ENCODE measurements at places on chromosomes 2 and 18.
A peak's percentile ranks its signal among the peaks of the same experiment; 100 is the strongest.

GRCh38 chr2:241108271-241109209 lies 6.5 kb upstream of the MTERF4 start:
- DNase-seq: no peak

DNA sequence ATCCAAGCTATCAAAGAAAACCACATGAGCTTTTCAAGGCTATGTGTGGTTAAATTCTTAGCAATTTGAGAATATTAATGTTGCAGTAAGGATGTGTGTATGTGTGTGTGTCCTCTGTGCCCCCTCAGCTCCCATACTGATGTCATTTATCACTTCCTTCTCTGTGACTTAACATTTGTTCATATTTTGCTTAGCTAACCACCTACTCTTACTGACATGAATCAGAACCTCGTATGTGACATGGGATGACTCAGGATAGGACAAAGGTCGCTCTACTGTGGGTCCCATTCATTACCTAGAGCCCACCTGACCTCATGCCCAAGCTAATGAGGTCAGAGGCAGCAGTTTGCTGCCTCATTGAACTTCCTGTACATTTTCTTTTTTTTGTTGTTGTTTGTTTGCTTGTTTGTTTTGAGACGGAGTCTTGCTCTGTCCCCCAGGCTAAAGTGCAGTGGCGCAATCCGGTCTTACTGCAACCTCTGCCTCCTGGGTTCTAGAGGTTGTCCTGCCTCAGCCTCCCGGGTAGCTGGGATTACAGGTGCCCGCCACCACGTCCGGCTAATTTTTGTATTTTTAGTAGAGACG lies 36.3 kb downstream of the MOGAT1 start:
- DNase-seq: no peak

- DNase-seq: no peak
Observed at GRCh38 chr2:219104107-219105035, 43.6 kb upstream of the IHH start.

- no peak for DNase-seq
Observed at GRCh38 chr2:173990970-173991819, 26.0 kb upstream of the SP3 start.

GRCh38 chr2:189874586-189875320 lies 90.5 kb downstream of the PMS1 start:
- no peak for DNase-seq

GRCh38 chr2:96507957-96508520 lies 2.9 kb upstream of the NEURL3 start:
- peak; percentile 92 for DNase-seq

DNA sequence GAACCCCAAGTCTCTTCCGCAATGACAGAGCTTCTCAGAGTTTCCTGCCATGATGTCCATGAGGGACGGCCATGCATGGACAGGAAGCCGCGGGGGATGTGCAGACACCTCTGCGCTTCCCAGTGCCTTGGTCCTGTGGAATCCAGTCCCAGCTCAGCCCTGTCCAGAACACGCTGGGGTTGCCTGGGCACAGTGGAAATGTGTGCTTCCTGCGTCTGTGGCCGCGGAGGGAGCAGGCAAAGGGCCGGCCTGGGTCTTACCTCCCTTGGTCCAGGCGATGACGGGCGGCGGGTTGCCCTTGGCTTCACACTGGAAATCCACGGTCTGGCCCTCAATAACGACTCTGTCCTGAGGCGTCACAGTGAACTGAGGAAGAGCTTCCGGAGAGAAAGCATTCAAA lies 79.6 kb downstream of the PXDN start:
- DNase-seq: no peak

GRCh38 chr2:152762202-152762601 lies 43.8 kb downstream of the ARL6IP6 start:
- DNase-seq: no peak
